ENCODE measurements at places on chromosomes 12 and 14.

DNA sequence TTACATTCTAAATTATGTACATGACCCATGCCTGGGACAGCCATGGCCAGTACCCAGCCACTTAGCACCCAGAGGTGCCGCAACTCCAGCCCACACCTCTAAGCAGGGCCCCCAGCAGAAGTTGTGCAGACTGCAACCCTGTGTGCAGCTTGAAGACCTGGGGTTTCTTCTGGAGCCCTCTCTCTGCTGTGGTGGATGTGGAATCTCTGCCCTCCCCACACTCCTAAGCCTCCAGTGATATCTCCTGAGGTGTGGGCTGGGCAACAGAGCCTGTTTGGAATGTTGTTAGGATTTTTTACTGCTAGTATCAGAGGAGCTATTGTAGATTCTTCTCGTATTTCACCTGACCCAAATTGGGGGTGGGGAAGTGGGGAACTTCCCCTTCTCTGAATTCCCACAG is 59.4 kb upstream of the TUNAR start:
- DNase-seq, result no peak

DNA sequence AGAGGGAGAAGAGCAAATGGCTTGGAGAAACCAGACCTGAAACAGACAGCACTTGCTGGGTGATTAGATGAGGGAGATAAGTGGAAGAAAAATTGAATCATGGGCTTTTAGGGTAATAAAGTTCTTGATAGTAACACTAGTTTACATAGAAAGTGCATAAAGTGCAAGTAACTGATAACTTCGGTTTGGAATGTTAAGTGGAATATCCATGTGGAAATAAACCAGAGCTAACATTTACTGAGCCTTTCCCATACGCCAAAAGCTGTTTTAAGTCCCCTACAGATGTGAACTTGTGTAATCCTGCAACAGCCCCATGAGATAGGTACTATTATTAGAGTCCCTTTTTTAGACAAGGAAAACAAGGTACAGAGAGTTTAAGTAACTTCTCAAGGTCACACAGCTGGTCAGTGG is 77.1 kb upstream of the NUDT4 start:
- DNase-seq, result no peak

DNA sequence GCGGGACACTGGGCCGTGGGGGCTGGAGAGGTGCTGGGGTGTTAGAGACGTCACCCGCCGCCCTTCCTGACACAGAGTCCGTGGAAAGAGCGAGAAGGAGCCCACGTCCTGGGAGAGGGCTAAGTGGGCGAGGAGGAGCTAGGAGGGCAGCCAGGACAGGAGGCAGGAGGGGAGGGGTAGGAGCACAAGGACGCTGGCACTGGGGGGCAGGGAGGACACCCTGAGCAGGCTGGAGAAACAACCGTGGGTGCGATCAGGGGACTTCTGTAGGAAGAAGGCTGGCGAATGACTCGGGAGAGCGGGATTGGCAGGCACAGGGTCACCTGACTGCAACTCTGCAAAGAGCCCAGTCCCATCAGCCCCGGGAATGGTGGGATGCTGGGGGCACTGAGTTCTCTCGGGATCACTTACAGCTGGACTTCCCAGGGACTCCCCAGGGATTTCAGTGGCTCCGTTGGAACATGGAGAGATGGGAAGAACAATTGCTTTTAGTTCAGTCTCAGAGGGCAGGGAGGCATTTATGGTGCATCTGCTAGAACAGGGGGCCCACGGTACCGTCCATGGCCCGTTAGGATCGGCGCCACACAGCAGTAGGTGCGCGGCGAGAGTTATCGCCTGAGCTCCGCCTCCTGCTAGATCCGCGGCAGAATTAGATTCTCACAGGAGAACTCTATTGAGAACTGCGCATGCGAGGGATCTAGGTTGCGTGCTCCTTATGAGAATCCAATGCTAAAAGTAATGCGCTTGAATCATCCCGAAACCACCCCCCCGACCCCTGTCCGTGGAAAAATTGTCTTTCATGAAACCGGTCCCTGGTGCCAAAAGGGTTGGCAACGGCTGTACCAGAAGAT is 24.3 kb downstream of the UBR7 start:
- peak; percentile 35 for DNase-seq

- DNase-seq, result no peak
Observed at GRCh38 chr14:52053044-52053443, 15.8 kb downstream of the NID2 start.

GRCh38 chr12:112446008-112446725 is 27.4 kb downstream of the PTPN11 start:
- no peak for DNase-seq
